ENCODE measurements at places on chromosomes 12 and 14.

DNA sequence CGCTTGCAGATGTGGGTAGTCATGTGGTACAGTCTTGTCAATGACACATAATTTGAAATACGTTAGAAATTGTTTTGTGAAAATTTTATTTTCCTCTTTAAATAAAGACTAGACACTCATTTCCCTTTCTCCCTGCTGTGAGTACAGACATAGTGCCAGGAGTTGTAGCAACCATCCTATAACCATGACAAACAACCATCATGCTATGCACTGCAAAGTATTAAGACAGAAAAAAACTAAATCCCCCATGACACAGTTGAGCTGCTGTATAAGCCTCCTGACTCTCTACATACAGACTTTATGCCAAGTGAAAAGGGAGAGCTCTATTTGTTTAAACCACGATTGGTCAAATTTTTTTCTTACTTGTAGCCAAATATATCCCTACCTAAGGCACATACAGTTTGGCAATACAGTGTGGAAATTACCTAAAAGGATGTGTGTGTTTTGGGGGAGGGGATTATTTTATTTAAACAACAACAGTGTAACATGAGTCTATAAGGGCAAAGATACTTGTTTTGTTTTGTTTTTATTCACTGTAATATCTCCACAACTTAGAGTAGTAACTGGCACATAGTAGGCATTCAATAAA lies 45.0 kb upstream of the KRR1 start:
- no peak for DNase-seq

DNA sequence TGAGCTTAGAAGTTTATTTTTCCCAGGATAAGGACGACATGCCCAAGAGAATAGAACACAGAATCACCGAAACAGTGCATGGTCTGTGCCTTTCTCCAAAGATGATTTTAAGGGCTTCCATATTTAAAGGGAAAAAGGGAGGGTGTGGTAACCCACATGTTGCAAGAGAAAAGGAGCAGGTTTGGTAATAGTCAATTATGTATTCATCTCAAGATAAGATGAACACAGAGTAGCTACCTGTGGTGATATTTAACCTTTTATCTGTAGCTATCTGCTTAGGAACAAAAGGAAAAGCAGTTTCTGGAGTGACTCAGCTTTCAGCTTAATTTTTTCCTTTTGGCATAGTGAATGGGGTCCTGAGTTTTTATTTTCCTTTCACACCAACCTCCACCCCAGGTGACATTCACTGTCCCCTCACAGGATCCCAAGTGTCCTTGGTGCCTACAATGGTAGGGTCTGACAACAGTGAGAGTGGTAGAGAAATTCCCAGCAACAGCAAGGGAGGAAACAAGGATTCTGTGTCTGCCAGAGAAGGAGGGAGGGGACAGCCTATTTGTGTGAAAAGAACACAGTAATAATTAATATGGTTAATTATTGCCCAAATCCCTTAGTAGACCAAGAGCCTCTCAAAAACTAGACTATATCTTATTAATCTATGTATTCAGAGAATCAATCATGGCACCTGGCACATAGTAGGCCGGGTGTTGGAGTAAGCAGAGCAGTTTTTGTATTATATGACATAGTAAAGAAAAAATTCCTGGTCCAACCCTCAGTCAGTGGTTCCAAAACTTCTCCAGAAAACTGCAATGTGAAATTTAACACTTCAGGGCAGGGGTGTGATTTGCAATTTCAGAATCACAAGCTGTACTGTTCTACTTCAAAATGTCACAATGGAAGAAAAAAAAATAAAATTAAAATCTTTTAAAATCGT lies 154.5 kb downstream of the PHLDA1 start:
- DNase-seq = no peak

GRCh38 chr12:113416091-113416754 lies 6.0 kb upstream of the SDSL start:
- DNase-seq = no peak

DNA sequence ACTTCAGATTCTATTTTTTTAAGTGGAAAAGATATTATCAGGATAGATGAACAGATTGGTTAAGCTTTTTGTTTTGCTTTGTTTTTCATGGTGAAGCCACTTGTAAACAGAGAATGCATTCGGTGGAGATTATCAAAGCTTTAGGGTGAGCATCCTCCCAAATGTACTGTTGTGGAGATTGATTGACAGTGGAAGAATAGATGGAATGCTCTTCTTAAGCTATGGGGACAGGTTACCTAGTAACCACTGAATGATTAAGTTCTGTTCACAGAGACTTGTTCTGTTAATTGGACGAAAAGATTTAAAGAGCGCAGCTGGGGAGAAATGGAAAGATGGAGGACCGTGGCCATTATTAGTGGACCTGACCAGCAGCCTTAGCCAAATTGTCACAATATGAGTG lies 21.8 kb upstream of the SPATA7 start:
- DNase-seq = no peak

- DNase-seq = no peak
These were observed 33.0 kb downstream of the KLHL28 start for GRCh38 chr14:44928793-44929192.

DNA sequence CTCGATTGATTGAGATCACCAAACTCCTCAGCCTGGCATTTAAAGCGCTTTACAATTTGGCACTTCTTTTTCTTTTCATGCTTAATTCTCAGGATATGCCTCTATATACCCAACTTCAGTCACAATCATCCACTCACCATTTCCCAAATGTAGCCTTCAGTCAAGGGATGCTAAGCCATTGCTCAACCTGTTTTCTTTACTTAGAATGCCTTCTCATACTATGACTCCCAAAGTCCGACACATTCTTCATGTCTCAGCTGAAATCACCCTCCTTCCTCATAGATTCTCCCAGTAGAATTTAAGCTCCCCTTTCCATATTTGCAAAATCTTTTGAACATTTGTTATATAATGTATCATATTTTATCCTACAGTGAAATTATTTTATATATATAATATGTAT lies 467.0 kb downstream of the LRIG3 start:
- DNase-seq = no peak

GRCh38 chr14:99879401-99880295 lies 86.4 kb downstream of the EML1 start:
- no peak for DNase-seq

DNA sequence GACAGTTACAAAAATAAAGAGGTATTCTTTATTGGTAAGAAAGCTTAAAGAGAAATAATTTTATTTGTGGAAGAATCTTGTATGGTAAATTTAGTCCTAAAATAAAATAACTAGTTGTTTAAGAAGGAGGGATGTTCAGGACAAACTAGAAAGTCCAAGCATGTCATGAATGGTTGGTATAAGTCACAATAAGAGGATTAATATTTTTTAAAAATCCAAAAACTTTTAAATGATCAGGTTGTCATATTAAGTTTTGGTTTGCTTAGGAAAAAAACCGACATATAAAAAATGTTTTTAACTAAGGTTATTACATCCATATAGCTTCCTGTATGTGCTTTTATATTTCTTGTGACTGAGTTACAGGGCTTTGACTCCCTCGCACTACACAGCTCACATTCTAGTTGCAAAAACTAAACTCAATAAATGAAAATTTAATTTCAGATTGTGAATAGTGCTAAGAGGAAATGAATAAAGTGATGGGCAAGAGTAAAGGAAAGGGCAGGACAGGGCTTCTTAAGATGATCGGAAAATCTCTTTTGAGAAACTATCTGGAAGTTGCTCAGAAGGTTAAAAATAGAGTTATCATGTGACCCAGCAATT lies 80.7 kb upstream of the METAP2 start:
- DNase-seq = no peak

DNA sequence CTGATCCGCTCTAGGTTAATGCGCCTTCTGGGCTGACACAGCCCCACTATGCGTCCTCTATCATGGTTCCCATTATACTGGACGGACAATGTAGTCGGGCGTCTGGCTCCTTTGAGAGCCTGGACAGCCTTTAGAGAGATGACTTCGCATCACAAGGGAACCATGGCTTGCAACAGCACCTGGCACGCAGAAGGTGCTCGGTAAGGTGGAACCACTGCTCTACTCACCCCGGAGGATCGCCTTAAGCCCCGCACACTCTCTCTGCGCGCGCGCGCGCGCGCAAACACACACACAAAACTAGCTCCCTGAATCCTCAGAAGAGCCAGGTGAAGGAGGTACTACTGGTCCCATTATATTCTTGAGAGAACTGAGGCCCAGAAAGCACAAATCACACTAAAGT lies 7.1 kb downstream of the MAP3K12 start:
- DNase-seq = no peak

- DNase-seq = no peak
These were observed 52.3 kb downstream of the IPO8 start for GRCh38 chr12:30643366-30643765.

DNA sequence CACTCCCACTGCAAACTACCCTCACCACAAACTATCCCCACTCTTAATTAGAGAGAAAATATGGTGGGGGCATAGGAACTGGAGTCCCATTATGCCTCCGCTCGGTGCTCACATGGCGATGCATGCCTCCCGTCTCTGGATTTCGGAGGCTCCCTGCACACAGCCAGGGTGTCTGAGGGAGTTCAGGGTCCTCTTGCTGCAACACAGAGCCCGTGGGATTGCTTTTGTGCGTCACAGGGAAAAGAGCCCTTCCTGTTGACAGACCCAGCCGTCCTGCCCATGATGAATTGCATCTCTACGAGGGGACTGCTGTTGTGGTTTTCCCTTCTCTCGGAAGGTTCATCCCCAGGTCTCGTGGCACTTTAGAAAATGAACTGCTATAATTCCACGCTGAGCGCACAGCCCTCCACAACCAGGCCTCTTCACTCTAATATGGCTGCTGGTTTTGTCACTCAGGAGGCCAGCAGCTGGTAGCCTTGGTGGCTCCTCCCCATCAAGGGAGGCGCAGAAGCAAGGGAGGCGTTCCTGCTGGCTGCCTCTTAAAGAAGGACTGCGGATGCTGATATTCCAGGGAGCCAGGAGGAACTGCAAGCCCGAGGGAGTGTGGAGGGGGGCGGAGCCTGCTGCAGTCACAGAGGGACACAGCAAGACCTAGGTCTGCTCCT lies 158.0 kb downstream of the KCNA5 start:
- no peak for DNase-seq

DNA sequence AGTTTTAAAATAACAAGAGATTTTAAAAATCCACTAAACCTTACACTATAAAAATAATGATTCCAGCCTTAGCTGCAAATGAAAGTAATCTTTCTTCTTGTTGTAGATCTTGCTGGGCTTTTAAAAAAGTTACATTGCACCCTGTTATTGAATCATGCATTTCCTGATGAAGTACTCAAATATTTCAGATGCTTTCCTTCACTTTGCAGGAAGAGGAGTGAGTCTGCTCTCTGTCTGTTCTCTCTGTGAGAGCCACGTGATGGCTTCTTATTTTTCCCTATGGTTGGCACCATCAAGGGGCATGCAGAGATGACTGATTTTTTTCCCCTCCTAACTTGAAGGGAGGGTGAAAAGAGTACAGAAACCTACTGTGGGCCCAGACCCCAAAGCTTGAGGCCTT lies 262.7 kb downstream of the ATP23 start:
- DNase-seq = no peak

- no peak for DNase-seq
These were observed 211.8 kb upstream of the AVPR1A start for GRCh38 chr12:63362791-63363190.

DNA sequence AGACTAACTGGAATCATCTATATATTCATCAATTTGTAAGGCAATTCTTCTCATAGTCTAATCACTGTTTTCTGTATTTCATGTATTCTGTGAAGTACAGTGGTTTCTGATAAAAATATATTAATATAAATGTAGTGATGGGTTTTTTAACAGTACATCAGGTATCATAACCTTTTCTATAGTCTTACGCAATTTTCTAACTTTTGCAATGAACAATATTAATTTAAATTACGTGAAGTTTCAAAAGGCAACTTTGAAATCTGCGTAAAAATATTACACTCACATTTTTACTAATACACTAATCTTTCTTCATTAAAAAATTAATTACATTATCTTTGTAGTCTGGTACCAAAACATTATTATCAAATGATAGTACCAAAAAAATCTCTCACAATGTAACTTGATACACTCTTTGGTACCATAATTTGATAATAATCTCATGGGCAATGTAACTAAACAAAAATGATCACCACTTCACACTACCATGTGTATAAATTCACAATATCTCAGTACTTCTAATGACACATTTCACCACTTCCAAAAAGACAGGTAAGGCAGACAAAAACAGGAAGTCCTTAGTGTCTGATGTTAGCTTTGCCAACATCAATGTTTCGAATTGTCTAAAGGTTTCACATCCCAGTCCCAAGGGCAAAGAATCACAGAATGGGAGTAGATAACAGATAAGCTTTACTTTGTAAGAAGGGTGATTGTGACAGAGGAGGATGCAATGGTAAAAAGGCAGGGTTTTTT lies 8.7 kb downstream of the DNAI7 start:
- DNase-seq = no peak

DNA sequence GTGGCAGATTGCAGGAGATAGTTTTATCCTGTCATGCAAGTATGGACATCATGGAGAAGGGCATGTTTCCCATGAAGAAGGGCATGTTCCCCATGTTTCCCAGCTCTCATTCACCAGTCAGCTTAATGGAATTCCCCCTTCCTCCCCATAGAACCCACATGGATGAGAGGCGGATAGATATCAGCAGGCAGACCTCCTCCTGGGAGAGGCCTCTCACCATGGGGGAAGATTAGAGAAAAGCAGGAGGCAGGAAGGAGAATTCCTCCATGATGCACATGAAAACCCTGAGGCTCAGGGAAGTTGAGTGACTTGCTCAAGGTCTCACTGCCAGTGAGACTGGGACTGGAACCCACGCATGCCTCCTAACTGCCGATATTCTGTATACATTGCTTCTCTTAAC lies 92.9 kb upstream of the FOXN3 start:
- DNase-seq = no peak

- DNase-seq = no peak
These were observed at the start of gene RGS6 for GRCh38 chr14:71932229-71932981. RGS6 (plus strand) TSS chr14:71932429.

DNA sequence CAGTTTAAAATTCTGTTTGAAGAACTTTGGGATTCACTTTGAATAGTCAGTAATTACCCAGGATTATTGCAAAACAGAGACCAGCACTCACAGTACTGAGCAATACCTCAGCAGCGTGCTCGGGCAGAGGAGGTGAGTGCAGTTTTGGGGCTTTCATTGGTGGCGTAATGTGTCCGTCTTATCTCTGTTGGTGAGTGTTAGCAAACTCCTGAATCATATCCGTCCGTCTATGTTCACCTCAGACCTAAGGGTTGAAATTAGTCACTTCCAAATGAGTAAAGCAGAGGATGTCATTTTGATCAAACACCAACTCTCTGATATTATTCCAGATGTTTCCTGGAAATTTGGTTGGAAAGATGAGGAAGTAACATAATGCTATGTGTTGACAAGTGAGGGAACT lies 82.8 kb downstream of the BORCS5 start:
- DNase-seq = peak; percentile 22

- no peak for DNase-seq
These were observed 63.5 kb upstream of the PPM1H start for GRCh38 chr12:62998454-62998853.

DNA sequence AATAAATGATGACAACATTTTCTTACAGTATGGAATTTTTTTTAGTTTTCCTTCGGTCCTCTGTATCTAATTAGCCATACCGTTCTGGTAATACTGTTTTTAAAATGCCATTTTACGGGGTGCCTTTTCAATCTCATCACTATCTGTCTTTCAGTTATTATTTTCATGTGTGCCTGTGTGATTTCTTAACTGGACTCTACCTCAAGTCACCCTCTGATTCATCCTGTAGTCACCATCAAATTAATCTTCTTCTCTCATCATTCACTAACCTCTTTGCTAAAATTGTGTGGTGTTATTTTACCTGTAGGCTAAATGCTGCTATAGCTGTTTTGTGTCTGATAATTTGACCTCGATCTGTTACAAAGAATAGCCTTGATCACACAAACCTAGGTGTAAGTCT lies 16.0 kb upstream of the CCT2 start:
- no peak for DNase-seq

All from Panc1 (cell line).